ENCODE measurements at places on chromosomes 3 and 15.

- peak; percentile 16 for DNase-seq
Observed at GRCh38 chr3:182794455-182795388, 1.4 kb downstream of the ATP11B start.

GRCh38 chr15:77695961-77696582, 63.4 kb upstream of the LINGO1 start:
- no peak for DNase-seq

DNA sequence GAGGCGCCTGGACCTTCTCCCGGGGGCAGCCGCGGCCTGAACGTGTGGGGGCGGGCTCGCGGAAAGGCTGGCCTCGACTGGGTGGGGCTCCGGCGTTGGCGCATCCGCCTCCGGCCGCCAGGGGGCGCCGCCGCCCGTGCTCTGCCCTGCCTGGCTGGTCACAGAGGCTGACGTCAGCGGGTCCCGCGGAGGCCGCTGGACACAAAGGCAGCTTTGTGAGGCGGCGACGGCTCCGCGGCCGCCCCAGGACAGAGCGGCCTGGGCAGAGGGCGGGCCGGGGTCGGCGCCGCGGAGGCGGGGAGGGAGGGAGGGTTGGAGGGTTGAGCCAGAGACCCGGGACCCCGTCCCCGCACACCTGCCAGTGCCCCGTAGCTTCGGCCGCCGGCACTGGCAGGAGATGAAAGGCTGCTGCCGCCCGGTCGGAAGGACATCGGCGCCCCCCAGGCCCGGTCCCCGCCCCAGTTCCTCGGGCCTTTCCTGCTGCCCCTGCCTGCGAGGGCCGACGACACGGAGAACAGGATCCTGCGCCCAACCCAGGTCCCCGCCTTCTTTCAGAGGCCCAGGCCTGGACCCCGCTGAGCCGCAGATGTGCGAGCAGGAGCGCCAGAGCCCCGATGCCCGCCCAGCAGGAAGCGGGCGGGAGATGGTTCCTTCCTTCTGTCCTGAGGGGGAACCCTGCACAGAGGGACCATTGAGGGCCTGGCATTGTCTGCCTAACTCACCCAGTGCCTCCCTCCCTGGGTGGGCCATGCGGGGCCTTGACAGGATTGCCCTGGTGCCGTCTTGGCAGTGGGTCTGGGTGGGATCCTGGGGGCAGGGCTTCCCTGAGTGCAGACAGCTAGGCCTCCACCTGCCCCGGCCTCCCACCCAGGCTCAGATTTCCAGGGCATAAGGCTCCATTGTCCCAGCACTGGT, 8.7 kb upstream of the SEMA3B start:
- DNase-seq = peak; percentile 91

DNA sequence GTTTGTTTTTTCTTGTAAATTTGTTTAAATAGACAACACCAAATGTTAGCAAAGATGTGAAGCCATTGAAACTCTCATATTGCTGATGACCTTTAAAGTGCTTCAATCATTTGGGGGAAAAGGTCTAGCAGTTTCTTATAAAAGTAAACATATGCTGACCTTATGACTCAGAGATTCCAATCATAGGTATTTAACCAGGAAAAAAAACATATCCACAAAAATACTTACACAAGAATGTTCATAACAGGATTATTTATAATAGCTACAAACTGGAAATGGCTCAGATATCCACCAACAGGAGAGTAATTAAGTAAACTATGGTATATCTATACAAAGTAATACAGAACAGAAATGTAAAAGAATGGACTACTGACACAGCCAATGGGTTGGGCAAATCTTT, 27.1 kb upstream of the RORA start:
- DNase-seq = no peak

DNA sequence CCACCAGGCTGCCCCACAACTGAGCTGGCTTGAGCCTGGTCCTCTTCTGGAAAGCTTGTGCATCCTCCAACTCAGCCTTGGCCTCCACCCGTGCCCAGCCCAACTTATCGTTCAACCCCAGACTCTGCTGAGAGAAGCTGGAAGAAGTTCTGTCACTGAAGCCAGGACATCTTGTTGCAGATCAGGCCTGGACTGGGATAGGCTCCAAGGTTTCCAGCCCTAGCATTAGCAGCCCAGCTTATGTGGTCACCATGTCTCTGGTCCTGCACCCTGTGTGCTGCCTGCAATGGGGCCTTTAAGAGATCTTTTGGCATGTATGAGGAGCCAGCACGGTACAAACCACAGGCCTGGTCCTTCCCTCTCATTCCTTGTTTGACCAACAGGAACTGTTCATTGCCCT, 15.2 kb upstream of the CAMP start:
- no peak for DNase-seq

- DNase-seq = no peak
Observed at GRCh38 chr3:126557761-126558160, 971 bp downstream of the C3orf22 start.

DNA sequence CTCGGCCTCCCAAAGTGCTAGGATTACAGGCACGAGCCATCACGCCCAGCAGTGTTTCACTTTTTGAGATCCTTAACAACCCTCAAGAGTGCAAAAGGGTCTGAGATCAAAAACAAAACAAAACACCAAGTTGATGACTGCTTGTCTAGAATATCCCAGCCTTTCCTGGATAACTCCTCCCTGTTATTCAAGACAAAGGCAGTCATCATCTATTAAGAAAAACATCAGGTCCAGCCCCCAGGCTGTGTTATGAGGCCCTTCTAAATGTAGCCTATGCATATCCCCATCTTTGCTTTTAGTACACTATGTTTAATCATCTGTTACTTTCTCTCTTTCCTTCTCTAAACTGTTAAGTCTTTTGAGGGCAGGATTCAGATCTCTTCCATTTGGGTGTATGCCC, 150.1 kb upstream of the FHIT start:
- DNase-seq = no peak

DNA sequence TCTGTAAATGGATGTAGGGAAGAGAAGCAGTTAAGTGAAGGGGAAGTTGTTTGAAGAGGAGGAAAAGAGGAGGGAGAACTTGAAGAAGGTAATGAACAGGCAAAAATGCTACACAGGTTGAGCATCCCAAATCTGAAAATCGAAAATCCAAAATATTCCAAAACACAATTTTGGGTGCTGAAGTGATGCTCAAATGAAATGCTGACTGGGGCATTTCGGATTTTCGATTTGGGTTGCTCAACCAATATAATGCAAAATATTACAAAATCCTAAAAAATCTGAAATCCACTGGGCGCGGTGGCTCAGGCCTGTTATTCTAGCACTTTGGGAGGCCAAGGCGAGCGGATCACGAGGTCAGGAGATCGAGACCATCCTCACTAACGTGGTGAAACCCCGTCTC, 61.9 kb upstream of the CDAN1 start:
- no peak for DNase-seq

- DNase-seq = peak; percentile 72
Observed at GRCh38 chr15:52233405-52233804, 42.2 kb upstream of the GNB5 start.

DNA sequence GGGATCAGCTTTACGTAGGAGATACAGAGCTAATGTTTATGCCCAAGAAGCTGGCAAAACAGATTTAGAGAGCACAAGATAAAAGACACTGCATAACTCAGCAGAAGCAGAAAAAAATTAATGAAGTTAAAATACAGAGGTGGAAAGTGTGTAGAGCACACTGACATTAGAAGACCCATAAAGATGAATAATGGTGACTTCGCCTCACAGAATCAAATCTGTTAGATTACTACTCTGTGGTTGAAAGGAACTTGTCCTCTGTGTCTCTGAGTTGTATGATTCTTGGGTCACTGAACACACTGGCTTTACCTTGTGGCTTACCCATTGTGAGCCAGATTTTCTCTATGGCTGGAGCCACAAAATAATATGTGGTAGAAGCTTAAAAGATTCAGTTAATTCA, 224.4 kb downstream of the PLCH1 start:
- no peak for DNase-seq

DNA sequence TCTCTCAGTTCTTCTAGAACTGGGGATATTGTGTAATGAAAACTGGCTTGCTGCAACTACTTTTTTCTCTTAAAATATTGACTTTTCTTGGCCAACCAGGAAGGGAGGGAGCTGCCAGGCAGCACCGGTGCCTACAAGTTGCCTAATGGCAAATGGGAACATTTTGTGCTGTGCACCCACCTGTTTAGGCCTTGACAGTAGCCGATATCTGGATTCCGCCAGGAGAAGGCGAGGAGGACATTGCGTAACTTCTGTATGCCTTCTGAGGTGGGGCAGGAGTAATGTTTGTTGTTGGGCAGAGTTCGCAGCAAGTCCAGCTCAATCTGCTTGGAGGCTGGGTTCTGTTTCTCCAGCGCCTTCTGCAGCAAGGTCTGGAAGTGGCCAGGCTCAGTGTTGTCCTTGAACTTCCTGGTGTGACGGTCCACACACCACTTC, 64.9 kb downstream of the TBC1D2B start:
- DNase-seq = no peak

GRCh38 chr3:85604641-85605040, 645.9 kb downstream of the CADM2 start:
- DNase-seq = no peak

DNA sequence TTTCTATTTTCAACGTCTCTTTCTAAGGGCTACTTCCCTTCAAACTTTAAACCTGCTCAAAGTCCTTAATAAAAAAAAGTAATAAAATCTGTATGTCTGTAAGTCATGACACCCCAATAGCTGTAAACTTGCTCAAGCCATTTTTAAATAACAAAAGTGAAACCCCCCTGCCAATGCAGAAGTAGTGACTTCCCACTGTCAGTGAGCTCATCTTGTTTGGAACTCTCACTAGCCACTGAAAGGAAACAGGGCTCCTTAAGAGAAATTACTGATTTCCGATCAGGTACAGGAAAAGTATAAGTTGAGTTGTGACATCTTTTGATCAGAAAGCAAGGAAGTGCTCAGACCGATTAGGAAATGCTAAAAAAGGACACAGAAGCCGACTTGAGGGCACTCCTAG, 27.6 kb upstream of the GPR171 start:
- DNase-seq = no peak

DNA sequence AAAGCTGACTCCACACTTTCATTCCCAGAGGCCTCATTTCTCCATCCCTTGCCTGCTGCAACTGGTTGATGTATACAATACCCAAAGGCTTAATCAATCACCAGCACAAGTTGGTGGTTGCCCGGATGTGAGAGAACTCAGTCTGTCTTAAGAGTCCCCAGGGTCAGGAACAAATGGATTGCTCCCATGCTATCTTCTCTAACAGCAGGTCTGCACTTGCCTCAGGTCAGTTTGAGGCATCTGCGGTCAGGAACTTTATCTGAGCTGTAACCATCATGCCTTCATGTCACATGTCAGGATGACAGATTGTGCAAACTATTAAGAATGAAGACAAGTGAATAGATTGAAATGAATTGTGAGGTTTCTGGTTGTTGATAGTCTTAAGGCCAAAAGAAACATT, 56.1 kb downstream of the BFSP2 start:
- DNase-seq = no peak

DNA sequence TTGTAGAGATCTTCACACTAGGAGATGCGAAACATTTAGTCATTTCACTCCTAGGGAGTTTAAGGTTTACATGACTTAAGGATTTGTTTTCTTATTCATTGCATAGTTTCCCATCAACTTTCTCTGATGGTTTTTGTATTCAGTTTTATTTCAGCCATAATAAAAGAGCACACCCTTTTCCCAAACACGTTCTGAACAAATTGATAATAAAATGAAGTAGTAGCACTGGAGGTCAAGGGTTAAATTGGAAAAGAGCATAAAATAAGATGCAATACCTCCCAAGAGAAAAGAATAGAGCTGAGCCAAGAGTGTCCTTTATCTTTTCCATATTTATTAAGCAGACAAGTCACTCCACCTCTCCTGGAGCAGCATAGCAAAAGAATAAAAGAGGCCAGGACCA, 104.9 kb downstream of the SYNPR start:
- no peak for DNase-seq

DNA sequence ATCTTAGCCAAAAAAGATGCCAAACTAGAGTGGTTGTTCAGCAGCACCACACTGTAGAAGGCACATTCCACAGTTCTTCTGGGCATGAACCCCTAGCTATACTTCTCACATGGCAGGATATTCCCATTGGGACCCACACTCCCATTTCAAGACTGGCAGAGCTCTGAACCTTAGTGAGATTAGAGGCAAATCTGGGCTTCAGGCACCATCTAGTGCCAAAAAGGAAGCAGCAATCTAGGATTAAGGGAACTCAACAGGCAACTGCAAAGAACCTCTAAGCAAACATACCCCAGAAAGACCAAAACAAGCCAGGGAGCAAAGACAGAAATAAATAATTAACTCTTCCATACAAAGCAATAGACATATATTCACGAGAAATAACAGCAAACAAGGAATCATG, 66.2 kb downstream of the TAFA4 start:
- no peak for DNase-seq

GRCh38 chr3:107271787-107272387, 105.4 kb upstream of the CCDC54 start:
- DNase-seq = peak; percentile 63

DNA sequence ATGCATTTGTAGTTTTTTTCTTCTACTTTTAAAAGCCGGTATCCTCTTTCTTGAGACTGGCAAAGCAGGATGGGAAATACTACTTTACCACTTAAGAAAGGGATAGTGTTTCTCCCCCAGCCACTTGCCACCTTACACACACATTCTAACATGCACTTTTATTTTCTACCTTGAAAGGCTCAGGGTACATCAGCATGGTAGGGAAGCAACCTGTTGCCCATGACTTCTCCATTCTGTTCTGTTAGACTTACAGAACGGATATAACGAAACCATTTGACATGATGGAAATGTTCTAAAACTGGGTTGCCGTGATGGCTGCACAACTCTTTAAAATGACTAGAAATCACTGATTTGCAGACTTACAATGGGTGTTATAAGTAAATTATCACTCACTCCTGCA, 405.5 kb downstream of the SHQ1 start:
- DNase-seq = no peak

DNA sequence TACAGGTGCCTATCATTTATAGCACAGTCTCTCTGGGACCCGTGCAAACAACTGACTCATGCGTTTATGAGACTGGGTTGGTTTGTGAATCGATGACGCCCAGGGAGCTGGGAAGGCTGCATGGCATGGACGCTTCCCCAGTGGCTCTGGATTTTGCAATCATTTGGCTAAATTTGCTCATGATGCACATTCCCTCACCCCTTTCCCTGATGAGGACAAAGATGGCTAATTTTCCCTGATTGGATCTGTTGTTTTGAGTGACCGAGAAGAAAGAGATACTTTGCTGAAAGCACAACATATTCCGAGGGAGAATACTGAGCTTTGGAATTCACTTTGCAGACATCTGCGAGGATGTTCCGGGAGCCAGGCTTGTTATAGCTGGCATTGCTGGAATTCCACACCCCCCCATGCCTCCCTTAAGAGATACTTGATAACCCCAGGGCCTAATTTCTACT, 51.1 kb downstream of the CGNL1 start:
- peak; percentile 80 for DNase-seq

DNA sequence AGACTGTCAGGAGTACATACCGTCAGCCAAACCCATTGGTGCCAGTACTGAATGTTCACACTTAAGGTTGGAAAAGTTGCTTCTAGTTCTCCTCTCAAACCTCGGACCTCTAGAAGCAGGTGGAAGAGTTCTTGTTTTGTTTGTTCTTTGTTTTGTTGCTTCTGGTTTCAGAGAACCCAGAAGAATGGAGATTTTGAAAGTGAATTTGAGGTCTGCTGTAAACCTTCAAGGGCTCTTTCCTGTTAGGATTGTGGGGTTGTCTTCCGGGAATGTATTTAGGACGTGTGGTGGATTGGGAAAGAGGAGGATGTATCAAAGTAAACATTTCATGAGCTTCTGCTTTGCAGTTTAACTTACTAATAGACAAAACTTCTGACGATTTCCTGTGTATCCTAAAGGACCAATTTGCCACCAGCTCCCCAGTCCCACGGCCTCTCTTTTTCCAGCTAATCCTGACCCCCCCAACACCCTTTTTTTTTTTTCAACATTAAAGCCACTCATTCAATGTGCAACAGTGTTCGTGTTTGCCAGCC, 50.3 kb downstream of the FILIP1L start:
- peak; percentile 87 for DNase-seq
